ENCODE measurements at places on chromosomes 2 and 18. TPM values are rescaled to one million over a fixed set of nuclear protein-coding genes. Genes with fewer than 3 reads are reported as not detected.

The ALPG gene
- total RNA-seq, result 2.4 TPM

The AGAP1 gene
- total RNA-seq, result 153 TPM

GRCh38 chr2:229855116-229855515, 66.7 kb downstream of the TRIP12 start:
- peaks cover 7% of the 10 kb centered on the region for H3K36me3 ChIP-seq
- no peak overlapping the region for H3K4me3 ChIP-seq
- DNase-seq, result no peak
- no peaks in the 10 kb centered on the region for H3K27me3 ChIP-seq
- H3K27ac ChIP-seq, result no peak overlapping the region

DNA sequence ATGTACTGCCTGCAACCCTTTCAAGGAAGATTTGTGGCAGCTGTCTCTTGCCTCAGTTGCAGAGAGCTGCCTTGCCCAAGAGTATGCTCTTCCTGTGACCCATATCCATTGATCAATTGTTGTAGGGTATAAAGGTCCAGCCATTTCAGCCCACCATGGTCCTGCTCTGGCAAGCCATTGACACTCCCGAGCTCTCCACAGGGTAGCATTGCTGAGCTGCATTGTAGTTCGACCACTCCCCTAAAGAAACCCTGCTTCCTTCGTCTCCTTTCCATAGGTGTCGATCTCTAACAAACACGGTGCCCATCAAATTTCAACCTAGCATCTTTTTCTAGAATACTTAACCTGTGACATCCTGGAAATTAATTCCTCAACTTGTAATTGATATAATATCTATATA, 104.9 kb upstream of the NDUFV2 start:
- DNase-seq, result no peak
- no peak overlapping the region for H3K27ac ChIP-seq
- peaks cover 28% of the 10 kb centered on the region for H3K4me1 ChIP-seq
- no peak overlapping the region for H3K4me3 ChIP-seq
- no peaks in the 10 kb centered on the region for H3K36me3 ChIP-seq
- H3K27me3 ChIP-seq, result no peaks in the 10 kb centered on the region

The EPG5 gene
- total RNA-seq, result 36.6 TPM

DNA sequence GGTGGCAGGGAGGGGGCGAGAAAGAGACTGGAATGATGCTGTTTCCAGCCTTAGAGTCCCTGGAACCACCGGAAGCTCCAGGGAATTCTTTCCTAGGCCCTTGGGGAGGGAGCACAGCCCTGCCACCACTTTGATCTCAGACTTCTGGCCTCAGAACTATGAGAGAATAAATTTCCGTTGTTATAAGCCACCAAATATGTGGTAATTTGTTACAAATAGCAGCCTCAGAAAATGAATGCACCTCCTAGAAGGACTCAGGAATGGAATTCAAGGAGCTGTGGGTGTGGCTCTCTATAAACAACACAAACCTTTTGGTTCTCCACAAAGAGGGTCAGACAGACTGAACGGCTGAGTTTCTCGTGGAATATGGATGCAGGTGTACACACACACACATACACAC, 144.5 kb downstream of the ACKR3 start:
- peaks cover 4% of the 10 kb centered on the region for H3K36me3 ChIP-seq
- no peak overlapping the region for H3K4me3 ChIP-seq
- H3K27ac ChIP-seq, result no peak overlapping the region
- no peak for DNase-seq
- H3K4me1 ChIP-seq, result peaks cover 7% of the 10 kb centered on the region
- H3K27me3 ChIP-seq, result no peaks in the 10 kb centered on the region

- H3K36me3 ChIP-seq, result peaks cover 8% of the 10 kb centered on the region
- no peak overlapping the region for H3K27ac ChIP-seq
- no peak overlapping the region for H3K4me3 ChIP-seq
- H3K27me3 ChIP-seq, result no peaks in the 10 kb centered on the region
- no peak for DNase-seq
Observed at GRCh38 chr2:2856723-2857415, 520.7 kb downstream of the EIPR1 start.

- H3K27me3 ChIP-seq, result no peaks in the 10 kb centered on the region
- no peaks in the 10 kb centered on the region for H3K4me1 ChIP-seq
- no peaks in the 10 kb centered on the region for H3K36me3 ChIP-seq
- H3K27ac ChIP-seq, result no peak overlapping the region
- no peak for DNase-seq
Observed at GRCh38 chr2:222622910-222623309, 33.0 kb downstream of the FARSB start.

GRCh38 chr2:177711483-177712265, 319.1 kb downstream of the AGPS start:
- no peaks in the 10 kb centered on the region for H3K27me3 ChIP-seq
- no peaks in the 10 kb centered on the region for H3K4me1 ChIP-seq
- no peak for DNase-seq
- no peak overlapping the region for H3K27ac ChIP-seq
- H3K36me3 ChIP-seq, result no peaks in the 10 kb centered on the region

GRCh38 chr18:3871687-3872086, 421.7 kb downstream of the TGIF1 start:
- H3K27me3 ChIP-seq, result no peaks in the 10 kb centered on the region
- H3K4me1 ChIP-seq, result peaks cover 9% of the 10 kb centered on the region
- H3K4me3 ChIP-seq, result no peak overlapping the region
- H3K27ac ChIP-seq, result no peak overlapping the region

DNA sequence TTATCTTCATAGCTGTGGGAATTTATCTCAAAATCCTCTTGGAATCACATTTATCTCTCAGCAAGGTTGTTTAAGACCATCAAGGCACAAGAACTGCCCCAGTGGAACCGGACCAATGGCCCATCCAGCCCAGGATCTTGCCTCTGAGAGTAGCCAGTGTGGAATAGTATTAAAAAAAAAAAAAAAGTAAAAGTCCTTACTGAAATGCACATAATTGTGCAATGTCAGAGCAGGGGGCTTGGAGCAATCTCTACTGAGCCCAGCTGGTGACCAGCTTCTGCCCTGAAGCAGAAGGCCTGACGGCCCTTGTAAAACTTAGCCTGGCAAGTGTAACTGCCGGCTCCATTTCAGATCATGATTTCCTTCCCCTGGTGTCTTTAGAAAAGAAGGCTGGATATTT, 355.6 kb upstream of the PIK3C3 start:
- H3K27ac ChIP-seq, result no peak overlapping the region
- peaks cover 12% of the 10 kb centered on the region for H3K4me1 ChIP-seq
- no peak overlapping the region for H3K4me3 ChIP-seq
- no peaks in the 10 kb centered on the region for H3K27me3 ChIP-seq

The TOGARAM2 gene
- total RNA-seq, result not detected

The LYPD6 gene
- 1.5 TPM for total RNA-seq

The IL1RL2 gene
- not detected for total RNA-seq

GRCh38 chr18:24764766-24765165, 304.3 kb downstream of the HRH4 start:
- no peak overlapping the region for H3K4me3 ChIP-seq
- H3K27ac ChIP-seq, result no peak overlapping the region
- H3K36me3 ChIP-seq, result peaks cover 7% of the 10 kb centered on the region
- DNase-seq, result no peak
- no peaks in the 10 kb centered on the region for H3K27me3 ChIP-seq

The SFTPB gene
- total RNA-seq, result not detected

DNA sequence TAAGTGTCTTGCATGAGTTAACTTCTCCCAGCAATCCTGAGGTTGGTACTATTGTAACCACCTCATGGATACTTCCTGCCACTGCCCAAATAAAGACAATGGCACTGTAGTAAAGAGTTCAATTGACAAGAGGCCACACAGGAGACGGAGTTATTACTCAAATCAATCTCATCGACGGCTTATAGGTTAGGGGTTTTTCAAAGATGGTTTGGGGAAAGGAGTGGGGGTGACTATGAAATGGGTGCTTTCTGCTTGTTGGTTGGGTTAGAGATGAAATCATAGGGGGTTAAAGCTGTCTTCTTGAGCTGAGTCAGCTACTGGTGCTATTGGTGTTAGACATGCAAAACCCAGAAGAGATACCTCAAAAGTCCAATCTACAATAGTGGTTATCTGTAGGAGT, 1258.0 kb upstream of the ZEB2 start:
- DNase-seq, result no peak
- H3K27me3 ChIP-seq, result no peaks in the 10 kb centered on the region
- H3K4me1 ChIP-seq, result no peaks in the 10 kb centered on the region

- peaks cover 7% of the 10 kb centered on the region for H3K4me1 ChIP-seq
- DNase-seq, result no peak
- no peak overlapping the region for H3K4me3 ChIP-seq
- no peaks in the 10 kb centered on the region for H3K27me3 ChIP-seq
- H3K27ac ChIP-seq, result no peak overlapping the region
Observed at GRCh38 chr18:9022397-9023155, 79.9 kb upstream of the NDUFV2 start.

The ZFAND2B gene
- total RNA-seq, result 49.5 TPM

- peaks cover 7% of the 10 kb centered on the region for H3K4me1 ChIP-seq
- H3K27me3 ChIP-seq, result no peaks in the 10 kb centered on the region
- no peak overlapping the region for H3K27ac ChIP-seq
- H3K36me3 ChIP-seq, result no peaks in the 10 kb centered on the region
- DNase-seq, result no peak
Observed at GRCh38 chr2:62934517-62934916, 116.1 kb upstream of the OTX1 start.

DNA sequence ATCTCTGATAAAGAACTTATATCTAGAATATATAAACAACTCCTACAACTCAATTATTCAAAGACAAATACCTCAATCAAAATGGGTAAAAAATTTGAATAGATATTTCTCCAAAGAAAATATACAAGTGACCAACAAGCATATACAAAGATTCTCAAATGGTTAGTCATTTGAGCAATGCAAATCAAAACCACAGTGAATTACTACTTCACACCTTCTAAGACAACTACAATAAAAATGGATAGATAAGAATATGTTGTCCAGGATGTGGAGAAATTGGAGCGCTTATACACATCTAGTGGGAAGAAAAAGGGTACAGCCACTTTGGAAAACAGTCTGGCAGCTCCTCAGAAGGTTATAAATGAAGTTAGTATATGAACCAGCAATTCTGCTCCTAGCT, 332.9 kb downstream of the TGIF1 start:
- no peaks in the 10 kb centered on the region for H3K27me3 ChIP-seq
- H3K27ac ChIP-seq, result no peak overlapping the region
- DNase-seq, result no peak
- no peaks in the 10 kb centered on the region for H3K36me3 ChIP-seq
- H3K4me1 ChIP-seq, result no peaks in the 10 kb centered on the region

The CRYGC gene
- total RNA-seq, result not detected

GRCh38 chr18:56851774-56852173, 200.6 kb downstream of the WDR7 start:
- H3K4me3 ChIP-seq, result no peak overlapping the region
- DNase-seq, result no peak
- H3K4me1 ChIP-seq, result peaks cover 8% of the 10 kb centered on the region
- H3K36me3 ChIP-seq, result peaks cover 14% of the 10 kb centered on the region
- peaks cover 2% of the 10 kb centered on the region for H3K27me3 ChIP-seq
- H3K27ac ChIP-seq, result no peak overlapping the region

- no peak for DNase-seq
- H3K4me3 ChIP-seq, result no peak overlapping the region
- no peak overlapping the region for H3K27ac ChIP-seq
- H3K36me3 ChIP-seq, result peaks cover 6% of the 10 kb centered on the region
- peaks cover 4% of the 10 kb centered on the region for H3K27me3 ChIP-seq
Observed at GRCh38 chr2:26619521-26619951, 21.6 kb downstream of the CIB4 start.

DNA sequence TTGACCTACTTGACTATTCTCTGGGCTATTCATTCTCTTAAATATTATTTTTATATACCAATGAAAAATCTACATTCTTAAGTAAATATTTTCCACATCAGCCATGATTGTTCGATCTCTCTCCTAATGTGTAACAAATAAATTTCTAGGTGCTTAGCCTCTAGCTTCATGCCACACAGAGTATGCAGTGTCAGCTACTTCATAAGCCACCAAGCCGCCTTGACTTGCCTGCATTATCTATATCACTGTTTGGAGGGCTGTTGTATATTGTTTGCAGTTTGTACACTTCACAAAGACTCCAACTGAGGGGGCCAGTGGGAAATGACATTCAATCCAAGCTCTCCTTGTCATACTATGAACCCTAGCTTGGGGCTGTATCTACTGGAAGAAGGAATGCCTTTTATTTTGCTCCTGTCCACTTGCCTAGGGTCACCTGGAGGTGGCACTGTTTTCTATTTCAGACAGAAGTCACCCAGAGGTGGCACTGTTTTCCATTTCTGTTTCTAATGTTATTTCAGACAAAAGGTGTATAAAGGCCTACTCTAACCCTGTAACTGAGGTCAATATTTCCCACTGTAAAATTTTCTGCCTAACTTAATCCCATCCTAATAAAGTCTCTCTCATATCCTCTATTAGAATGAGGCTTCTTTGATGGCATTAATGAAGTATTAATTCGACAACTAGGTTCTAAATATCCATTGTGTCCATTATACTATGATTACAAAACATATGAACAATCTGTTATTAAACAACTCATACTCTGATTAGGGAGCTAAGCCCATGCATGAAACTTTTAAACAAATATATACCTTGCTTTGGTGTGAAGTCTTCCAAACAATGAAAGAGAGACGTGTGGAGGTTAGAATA, 36.4 kb downstream of the COL5A2 start:
- peak; percentile 31 for DNase-seq
- H3K4me3 ChIP-seq, result no peak overlapping the region
- peaks cover 8% of the 10 kb centered on the region for H3K4me1 ChIP-seq
- no peaks in the 10 kb centered on the region for H3K27me3 ChIP-seq
- H3K27ac ChIP-seq, result no peak overlapping the region

DNA sequence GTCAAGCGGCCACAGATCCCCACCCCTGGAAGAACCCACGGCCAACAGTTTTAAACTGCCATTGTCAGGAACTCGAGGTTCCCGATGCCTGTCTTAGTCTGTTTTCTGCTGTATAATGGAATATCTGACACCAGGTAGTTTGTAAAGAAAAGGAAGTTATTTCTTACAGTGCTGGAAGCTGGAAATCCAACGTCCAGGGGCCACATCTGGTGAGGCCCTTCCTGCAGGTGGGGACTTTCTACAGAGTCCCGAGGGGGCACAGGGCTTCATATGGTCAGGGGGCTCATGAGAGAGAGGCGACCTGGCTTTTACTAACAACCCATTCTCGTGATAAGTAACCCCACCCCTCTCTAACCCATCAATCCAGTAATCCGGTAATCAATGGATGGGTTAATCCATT, 501.6 kb upstream of the MYT1L start:
- peaks cover 4% of the 10 kb centered on the region for H3K27me3 ChIP-seq
- H3K27ac ChIP-seq, result no peak overlapping the region
- H3K4me1 ChIP-seq, result peaks cover 8% of the 10 kb centered on the region
- H3K4me3 ChIP-seq, result no peak overlapping the region
- peaks cover 4% of the 10 kb centered on the region for H3K36me3 ChIP-seq
- DNase-seq, result no peak

- no peak overlapping the region for H3K4me3 ChIP-seq
- no peak overlapping the region for H3K27ac ChIP-seq
- DNase-seq, result no peak
- no peaks in the 10 kb centered on the region for H3K27me3 ChIP-seq
- peaks cover 12% of the 10 kb centered on the region for H3K4me1 ChIP-seq
- H3K36me3 ChIP-seq, result no peaks in the 10 kb centered on the region
Observed at GRCh38 chr2:14756122-14756541, 123.6 kb downstream of the LRATD1 start.

The NT5C1B gene
- total RNA-seq, result not detected

The NGEF gene
- total RNA-seq, result 7.2 TPM

The METTL8 gene
- total RNA-seq, result 10.9 TPM

The REG1A gene
- 1.1 TPM for total RNA-seq

- no peaks in the 10 kb centered on the region for H3K36me3 ChIP-seq
- H3K4me1 ChIP-seq, result peaks cover 49% of the 10 kb centered on the region
- no peak overlapping the region for H3K27ac ChIP-seq
- peaks cover 16% of the 10 kb centered on the region for H3K27me3 ChIP-seq
Observed at GRCh38 chr2:239278941-239279365, 121.9 kb downstream of the HDAC4 start.
